ENCODE measurements at places on chromosomes 5 and 9.

DNA sequence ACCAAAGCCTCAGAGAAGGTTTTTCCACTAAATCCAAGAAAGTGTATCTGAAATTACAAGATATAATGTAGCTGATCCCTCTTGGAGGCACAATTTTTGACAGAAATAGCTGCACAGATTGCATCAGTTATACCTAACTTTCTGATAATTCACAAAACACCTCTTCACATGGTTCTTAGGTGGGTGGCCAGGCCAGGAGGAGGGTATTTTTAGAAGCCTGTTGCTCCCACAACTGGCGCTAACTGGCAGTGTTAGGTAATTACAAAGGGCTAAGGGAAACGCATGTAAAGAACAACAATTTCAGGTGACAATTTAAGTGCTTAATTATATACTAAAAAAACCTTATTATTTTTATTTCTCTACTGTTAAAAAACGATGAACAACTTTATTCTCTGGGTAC is 247.9 kb downstream of the BNC2 start:
- no peak for DNase-seq

GRCh38 chr9:99722877-99723276 is 98.8 kb upstream of the NR4A3 start:
- no peak for DNase-seq

GRCh38 chr5:9920697-9921096 is 290.5 kb upstream of the TAS2R1 start:
- DNase-seq: no peak

DNA sequence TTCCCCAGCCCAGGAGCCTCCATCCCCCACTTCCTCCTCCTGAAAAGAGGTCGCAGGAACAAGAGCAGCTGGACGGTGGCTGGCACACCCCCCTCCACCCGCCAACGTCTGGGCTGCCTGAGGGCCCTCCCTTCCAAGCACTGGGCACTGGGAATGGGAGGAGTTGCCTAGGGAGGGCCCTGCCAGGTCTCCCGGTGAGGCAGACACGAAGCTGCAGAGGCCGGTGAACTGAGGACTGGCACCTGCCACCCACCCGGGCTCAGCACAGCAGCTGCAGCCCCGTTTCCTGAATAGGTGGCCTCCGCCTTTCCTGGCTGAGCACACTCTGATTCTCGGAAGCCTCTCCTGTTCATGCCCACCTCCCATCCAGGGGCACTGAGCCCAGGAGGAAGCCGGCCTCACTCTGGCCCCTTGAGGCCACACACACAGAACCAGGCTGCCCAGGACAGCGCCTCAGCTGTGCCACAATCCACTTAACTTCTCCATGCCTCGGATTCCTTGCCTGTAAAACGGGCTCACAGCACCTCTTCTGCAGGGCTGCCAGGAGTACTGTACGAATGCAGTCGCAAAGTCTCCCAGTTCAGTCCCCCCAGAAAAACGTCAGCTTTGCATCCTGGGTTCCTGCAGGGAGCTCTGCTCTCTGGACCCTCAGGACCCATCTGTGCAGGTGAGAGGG is 1.3 kb downstream of the NPDC1 start:
- DNase-seq: no peak

- no peak for DNase-seq
Observed at GRCh38 chr5:145833631-145834200, 1.4 kb downstream of the PRELID2 start.

DNA sequence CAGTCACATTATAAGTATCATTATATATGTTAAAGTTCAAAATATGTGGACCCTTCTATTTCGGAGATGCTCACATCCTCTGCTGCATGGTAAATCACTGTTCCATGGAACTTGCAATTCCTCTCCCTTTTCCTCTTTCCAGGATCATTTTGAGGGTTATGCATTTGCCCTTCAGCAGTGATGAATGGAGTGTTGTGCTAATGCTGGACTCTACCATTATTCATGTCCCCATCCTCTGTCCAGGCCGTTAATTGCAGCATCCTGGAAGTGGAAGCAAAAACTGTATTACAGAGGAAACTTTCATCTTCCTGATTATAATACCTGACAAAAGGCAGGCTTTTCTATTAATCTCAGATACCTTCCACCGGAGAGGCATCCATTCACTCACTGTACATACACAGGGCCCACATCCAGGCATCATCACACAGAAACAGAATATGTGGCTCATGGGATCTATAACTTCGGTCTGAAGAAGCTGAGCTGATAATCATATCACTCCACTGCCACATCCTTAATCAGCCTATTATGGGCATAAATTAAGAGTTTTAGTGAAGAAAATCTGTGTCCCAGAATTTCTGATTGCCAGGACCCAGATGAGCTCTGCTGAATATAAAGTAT is 65.0 kb upstream of the ACO1 start:
- DNase-seq: no peak

- DNase-seq: no peak
Observed at GRCh38 chr5:121987052-121987684, 25.4 kb downstream of the SRFBP1 start.

DNA sequence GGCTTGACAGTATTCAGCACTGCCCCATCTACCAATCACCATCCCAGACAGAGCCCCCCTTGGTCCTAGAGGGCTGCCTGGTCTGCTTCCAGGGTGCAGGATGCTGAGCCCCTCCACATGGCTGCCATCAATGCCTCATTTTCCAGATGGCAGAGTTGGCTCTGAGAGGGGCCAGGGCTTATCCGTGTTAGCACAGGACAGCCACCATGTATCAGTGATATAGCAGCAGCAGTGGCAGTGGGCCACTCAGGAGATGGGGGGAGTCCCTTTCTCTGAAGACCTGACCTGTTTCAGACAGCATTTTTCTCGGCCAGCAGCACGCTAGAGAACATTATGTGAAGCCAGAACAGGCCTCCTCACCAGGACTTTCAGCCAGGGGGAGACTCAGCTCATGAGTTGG is 1.6 kb upstream of the SMIM32 start:
- DNase-seq: peak; percentile 31
